ENCODE measurements at places on chromosomes 2 and 18.
A peak's percentile ranks its signal among the peaks of the same experiment; 100 is the strongest.

DNA sequence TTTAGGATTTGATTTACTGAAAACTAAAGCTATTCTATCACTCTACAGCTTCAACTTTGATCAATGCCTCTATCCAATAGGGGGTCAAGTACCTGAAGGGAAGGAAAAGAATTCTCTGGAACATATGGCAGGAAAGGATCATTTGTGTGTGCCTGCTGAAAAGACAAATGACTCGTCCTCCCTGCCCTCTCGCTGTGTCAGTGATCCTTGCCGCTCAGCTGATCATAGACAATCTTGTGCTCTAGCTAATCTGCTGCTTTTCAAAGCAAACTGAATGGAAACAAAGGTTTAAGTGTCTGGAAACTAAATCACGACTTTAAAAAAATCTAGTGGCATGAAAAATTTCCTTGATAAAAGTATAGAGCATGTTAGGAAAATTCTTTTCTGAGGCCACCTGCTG is 75.6 kb upstream of the CPO start:
- no peak for DNase-seq

- no peak for DNase-seq
Observed at GRCh38 chr2:125405816-125406215, 1250.1 kb upstream of the GYPC start.

DNA sequence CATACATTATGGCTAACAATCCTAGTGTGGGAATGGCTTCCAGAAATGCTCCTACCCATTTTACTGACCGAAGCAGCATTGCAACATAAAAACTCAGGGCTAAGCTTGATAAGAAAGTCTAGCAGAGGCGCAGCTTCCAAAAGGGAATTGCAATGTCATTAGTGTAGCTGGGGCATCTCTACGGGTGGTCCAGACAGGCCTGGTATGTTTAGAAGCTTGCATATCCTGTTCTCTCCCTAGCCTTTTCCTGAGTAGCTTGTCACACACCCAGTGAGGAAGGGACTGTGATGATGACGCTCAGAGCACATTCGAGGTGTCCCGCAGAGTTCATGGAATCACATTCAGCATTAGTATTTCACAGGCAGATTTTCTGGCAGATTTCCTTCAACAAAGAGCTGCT is 38.0 kb upstream of the COL5A2 start:
- DNase-seq: no peak

- no peak for DNase-seq
Observed at GRCh38 chr2:31051258-31052140, 86.7 kb downstream of the GALNT14 start.

DNA sequence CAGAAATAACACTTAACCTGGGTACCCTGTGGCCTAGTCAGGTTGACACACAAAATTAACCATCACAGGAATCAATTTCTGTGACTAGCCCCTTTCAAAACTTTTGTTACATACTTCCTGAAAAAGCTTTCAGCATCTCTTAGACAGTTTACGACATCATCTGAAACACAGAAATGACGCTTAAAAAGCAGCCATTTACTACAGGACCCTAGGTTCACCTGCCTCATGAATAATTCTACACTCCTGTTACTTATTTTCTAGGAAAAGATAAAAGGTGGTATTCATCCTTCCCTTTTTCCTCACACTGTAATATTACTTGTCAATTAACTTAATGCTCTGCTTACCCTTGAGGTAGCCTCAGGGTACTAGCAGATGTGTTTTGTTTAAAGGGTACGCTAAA is 388.4 kb downstream of the IRS1 start:
- DNase-seq: no peak

DNA sequence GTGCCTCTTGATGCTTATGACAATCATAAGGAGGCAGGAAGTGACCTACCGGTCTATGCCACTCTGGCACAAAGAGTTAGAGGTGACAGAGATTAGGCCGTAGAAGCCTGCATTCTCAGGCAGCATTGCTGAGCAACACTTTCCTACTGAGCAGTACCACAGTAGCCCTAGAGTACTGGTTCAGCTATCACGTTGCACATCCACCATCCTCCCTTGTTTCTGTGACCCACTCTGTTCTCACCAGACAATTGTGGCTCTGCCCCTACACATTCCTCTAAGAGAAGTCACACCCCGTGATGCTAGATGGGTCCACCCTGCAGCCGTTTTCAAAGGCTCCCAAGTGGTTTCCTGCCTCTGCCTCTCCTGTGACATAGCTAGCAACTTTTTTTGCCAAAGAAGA is 22.6 kb upstream of the SUCLG1 start:
- DNase-seq: no peak

DNA sequence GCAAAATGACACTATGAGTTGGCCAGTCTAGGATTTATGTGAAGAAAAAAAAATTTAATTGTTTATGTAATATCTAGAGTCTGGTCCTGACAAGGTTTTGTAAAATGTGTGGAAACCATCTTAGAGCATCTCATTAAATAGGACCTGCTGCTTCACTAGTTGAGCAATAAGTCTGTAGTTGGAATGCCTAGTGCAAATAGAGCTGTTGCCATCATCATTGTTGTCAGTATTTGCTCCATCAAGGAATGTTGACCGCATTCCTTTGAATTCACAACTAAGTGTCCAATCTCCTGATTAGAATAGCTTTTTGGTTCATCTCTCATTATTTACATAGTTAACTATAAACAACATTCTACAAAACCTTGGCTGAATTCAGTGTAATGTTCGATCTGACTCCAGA is 32.2 kb upstream of the RPE start:
- DNase-seq: no peak

DNA sequence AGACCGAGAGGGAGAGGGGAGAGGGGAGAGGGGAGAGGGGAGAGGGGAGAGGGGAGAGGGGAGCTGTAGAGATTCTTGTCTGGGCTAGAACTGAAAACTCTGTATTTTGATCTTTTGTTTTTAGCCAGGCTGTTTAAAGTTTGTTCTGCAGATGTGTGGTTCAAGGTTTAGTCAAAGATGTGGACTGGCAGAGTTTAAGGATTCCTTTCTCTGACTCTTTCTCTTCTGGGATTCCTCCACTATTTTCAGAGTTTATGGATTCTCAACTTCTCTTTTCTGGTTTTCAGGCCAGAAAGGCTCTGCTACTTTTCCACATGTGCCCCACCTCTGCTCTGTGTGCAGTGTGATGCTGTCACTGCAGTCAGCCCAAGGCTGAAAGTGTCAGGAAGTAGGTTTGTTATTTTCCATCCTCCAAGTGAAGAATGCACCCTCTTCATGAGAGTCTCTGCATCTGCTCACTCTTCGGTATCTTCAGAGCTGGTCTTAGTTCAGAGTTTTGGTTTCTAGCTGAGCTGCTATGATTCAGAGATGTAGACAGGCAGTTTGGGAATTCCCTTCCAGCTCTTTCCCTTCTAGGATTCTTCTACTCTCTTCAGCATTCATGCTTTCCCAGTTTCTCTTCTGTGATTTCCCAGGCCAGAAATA is 130.9 kb upstream of the SMAD7 start:
- DNase-seq: peak; percentile 47

GRCh38 chr2:29123617-29124349 is 8.6 kb downstream of the CLIP4 start:
- no peak for DNase-seq

GRCh38 chr2:231715988-231716616 is 7.8 kb downstream of the PTMA start:
- DNase-seq: no peak

DNA sequence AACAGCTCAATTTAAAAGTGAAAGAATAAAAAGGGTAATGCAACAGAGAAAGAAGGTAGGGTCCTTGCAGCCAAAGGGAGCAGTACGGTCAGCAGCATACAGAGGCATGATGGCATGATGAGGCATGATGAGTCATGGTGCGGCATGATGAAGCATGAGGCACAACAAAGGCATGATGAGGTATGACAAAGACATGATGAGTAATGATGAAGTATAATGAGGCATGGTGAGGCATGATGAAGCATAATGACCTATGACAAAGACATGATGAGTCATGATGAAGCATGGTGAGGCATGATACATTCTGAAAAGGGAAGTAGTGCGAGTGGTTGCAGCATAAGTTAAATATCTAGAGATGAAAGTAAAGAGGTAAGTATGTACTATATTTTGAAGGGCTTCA is 673.2 kb downstream of the TMEM182 start:
- no peak for DNase-seq

- DNase-seq: no peak
Observed at GRCh38 chr2:221478485-221478863, 93.6 kb downstream of the EPHA4 start.

GRCh38 chr2:213751446-213751845 is 467.2 kb downstream of the SPAG16 start:
- peak; percentile 52 for DNase-seq

GRCh38 chr2:14558335-14558919 is 74.1 kb upstream of the LRATD1 start:
- DNase-seq: no peak

DNA sequence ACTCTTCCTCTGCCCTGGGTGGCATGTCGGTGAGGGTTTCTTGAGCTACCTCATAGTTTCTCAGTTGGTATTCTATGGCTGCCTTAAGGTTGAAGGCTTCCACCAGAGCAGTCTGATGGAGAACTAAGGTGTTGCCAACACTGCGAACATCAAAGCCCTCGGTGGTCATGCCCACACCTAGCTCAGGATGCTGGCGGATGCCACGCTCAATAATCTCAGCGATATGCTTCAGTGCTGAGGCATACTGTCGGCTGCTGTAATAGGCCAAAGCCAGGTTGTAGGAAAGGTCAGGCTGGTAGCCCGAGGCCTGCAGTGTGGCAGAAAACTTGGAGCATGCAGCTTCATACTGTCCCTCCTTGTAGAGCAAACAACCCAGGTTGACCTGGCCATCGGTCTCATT is 225.3 kb downstream of the AGPS start:
- no peak for DNase-seq

DNA sequence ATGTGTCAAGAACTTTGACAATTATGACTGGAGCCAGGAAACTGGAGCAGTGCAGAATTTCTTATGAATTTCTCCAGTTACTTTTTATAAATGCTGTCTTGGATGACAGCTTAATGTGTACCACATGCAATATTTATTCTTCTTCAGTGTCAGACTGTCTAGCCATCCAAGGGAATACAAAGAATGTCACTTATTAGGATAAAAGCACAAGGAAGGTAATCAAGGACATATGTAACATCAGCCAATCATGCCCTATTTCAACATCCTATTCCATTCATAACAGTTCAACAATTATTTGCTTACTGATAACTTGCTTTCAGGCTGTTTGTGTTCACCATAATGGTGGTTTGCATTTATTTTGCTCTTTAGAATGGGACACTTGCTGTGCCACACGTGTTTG is 139.8 kb downstream of the OLA1 start:
- no peak for DNase-seq

GRCh38 chr2:239008677-239009588 is 161.0 kb downstream of the TWIST2 start:
- DNase-seq: no peak

DNA sequence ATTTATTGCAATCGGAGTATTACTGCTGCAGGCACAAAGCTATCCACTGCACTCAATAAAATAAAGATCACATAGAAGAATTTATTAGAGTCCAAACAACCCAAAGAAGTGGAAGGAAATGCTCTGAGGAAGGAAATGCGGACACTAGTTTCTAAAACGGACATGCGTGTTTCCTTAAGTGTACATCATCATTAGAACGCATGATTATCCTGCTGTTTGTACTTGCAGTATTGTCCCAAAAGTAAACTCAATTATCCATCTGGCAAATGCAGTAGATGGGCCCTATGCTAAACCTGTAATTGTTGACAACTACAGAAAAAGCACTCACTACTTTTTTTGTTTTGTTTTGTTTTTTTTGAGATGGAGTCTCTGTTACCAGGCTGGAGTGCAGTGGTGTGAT is 53.6 kb downstream of the PDK1 start:
- DNase-seq: no peak

- peak; percentile 38 for DNase-seq
Observed at GRCh38 chr2:95539836-95540235, 52.0 kb upstream of the TRIM43 start.
